Activated naive CD4-positive, alpha-beta T cell treated with anti-CD3 and anti-CD28 coated beads for 36 hours (primary cell): ENCODE measurements at places on chromosomes 2 and 18.

DNA sequence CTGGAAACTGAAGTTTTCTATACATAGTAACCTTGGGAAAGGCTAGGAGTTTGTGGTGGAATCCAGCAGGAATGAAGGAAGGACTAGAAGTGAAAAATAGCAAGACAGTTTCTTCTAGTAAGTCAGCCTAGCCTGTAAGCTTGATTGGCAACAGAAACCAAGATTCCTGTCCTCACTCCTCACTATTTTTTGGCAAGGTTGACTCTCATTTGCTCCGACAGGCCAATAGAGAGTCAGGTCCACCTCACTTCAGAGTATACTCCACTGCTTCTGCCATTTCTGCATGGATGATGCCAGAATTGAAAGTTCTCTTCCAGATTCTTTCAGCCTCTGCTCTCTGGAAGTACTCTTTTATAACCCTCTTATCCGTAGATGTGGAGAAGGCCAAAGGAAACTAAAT is 352.4 kb downstream of the ZNF516 start:
- DNase-seq, result no peak

GRCh38 chr18:2987876-2988790 is 24.8 kb downstream of the LPIN2 start:
- DNase-seq, result no peak

DNA sequence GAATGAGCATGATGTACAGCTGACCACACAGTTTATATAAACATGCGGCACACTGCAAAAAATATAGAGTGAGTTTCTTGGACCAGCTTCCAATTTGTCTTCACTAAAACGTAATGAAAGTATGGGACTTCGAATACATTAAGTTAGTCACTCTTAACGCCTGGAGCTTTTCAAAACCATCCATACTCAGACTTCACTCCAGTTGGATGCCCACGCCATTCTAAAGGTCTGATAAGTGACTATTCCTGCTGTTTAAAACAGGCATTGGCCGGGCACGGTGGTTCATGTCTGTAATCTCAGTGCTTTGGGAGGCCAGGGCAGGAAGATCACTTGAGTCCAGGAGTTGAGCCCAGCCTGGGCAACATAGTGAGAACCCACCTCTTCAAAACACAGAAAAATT is 84.6 kb downstream of the MYL12B start:
- DNase-seq, result no peak

DNA sequence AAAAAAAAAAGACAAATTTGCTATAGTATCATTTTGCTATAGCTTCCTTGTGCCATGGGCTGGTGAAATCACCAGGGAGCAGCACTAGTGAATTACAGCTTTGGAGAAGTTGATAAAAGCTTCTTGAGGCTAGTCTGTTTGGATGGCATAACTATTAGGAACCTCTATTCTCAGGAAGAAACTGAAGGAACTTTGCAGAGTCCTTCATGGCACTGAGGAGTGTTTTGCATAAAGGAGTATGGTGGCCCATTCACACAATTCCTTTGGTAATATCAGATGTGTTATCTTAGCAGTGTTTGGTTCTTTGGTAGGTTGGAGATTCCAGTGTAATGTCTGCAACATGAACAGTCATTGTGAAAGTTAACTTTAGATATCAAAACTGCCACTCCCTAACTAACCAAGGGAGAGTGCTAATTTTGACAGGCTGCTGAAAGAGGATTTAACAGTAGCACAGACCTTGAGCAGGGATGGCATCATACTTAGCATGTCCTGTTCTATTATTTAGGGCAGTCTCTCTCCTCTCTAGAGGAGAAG is 76.6 kb upstream of the ZFP36L2 start:
- DNase-seq, result no peak
